ENCODE measurements at places on chromosomes 1 and 21. TPM values are rescaled to one million over a fixed set of nuclear protein-coding genes. Genes with fewer than 3 reads are reported as not detected.

GRCh38 chr1:1223321-1223720 lies 8.5 kb downstream of the SDF4 start:
- H3K27me3 ChIP-seq: no peaks in the 10 kb centered on the region
- H3K27ac ChIP-seq: no peak overlapping the region
- H3K4me3 ChIP-seq: no peak overlapping the region
- no peak for DNase-seq
- H3K36me3 ChIP-seq: peaks cover 5% of the 10 kb centered on the region

GRCh38 chr1:243791586-243792267 lies 58.3 kb downstream of the AKT3 start:
- no peak overlapping the region for H3K27ac ChIP-seq
- no peaks in the 10 kb centered on the region for H3K27me3 ChIP-seq
- no peaks in the 10 kb centered on the region for H3K36me3 ChIP-seq
- no peaks in the 10 kb centered on the region for H3K4me1 ChIP-seq
- no peak overlapping the region for H3K4me3 ChIP-seq

DNA sequence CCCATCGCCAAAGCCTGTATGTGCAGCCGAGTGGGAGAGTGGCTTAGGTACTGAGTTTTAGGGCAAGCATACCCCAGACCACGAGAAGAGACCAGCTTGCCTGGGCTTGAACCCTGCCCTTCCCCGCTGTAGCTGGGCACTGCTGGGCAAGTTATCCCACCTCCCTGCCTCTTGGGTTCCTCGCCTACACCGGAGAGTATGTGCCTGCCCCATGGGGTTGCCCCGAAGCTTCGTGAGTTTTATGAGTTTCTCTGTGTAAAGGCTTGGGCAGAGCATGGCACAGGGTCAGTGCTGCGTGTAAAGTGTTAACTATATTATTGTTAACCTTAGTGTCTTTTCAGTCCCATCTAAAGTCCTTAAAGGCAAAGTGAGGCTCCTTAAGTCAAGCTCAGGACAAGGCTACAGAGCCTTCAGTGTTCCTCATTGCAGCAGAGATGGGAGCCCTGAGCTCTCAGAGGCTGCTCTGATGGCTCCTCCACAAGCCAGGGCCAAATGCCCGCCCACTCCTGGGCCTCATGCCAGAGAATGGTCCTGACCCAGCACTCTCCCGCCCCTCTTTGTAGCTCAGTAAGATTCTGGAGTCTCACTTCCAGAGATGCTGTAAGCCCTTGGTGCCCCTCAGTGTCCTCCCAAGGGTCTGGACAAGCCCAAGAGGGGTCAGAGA lies 37.0 kb upstream of the KCNA10 start:
- H3K27ac ChIP-seq: no peak overlapping the region
- H3K4me3 ChIP-seq: no peak overlapping the region
- H3K36me3 ChIP-seq: no peaks in the 10 kb centered on the region

Gene KCNJ15
- total RNA-seq: 1.8 TPM

Gene OR2T35
- total RNA-seq: not detected

Gene CHI3L2
- total RNA-seq: 0.65 TPM

Measured in astrocyte (in vitro differentiated cells and primary cell).